Parietal lobe (tissue), 2 donors: ENCODE measurements at places on chromosomes 7 and 10. TPM values are rescaled to one million over a fixed set of nuclear protein-coding genes. Genes with fewer than 3 reads are reported as not detected.

Gene NUTM2D
- total RNA-seq, result 11.9 TPM

Gene CPED1
- total RNA-seq, result 1.3 TPM

Gene FAM131B
- 99.5 TPM for total RNA-seq

Gene RNLS
- total RNA-seq, result 8.1 TPM

Gene STK31
- total RNA-seq, result 6.6 TPM

Gene NCF1
- not detected for total RNA-seq

Gene NUTM2E
- total RNA-seq, result 0.31 TPM

Gene KLHDC10
- total RNA-seq, result 87.3 TPM

Gene GNAT3
- not detected for total RNA-seq

Gene PIK3AP1
- total RNA-seq, result 3.1 TPM

Gene STEAP1B
- total RNA-seq, result 1.9 TPM

Gene TAS2R41
- not detected for total RNA-seq

Gene PON3
- total RNA-seq, result 1.3 TPM

Gene KLHL7
- 108 TPM for total RNA-seq

Gene SMNDC1
- 15.7 TPM for total RNA-seq

Gene FLNC
- 4.1 TPM for total RNA-seq

Gene PSMC2
- total RNA-seq, result 104 TPM

Gene UBE2D1
- 60.1 TPM for total RNA-seq

Gene CALHM1
- not detected for total RNA-seq

Gene PGAM2
- total RNA-seq, result 2.5 TPM

Gene AGAP5
- 12.2 TPM for total RNA-seq

Gene MYPN
- not detected for total RNA-seq

Gene FKBP6
- total RNA-seq, result not detected

Gene TRDMT1
- 43.2 TPM for total RNA-seq

Gene CTTNBP2
- total RNA-seq, result 145 TPM

Gene SNCG
- total RNA-seq, result 2.8 TPM

Gene SH3PXD2A
- 18.5 TPM for total RNA-seq

Gene GIMAP6
- 2.8 TPM for total RNA-seq

Gene GIMAP5
- total RNA-seq, result 2.2 TPM

Gene LRMDA
- total RNA-seq, result 0.94 TPM

Gene SLC4A2
- total RNA-seq, result 10.6 TPM

Gene HHEX
- total RNA-seq, result 0.63 TPM

Gene AKR1C2
- total RNA-seq, result 22.8 TPM

Gene OGDHL
- total RNA-seq, result 7.5 TPM

Gene ALDH18A1
- 35.1 TPM for total RNA-seq

Gene AGBL3
- 10.3 TPM for total RNA-seq

Gene LIPF
- not detected for total RNA-seq

Gene KIF5B
- total RNA-seq, result 126 TPM

Gene PAXIP1
- 23.2 TPM for total RNA-seq

Gene SRRM3
- total RNA-seq, result 16.9 TPM

Gene MEIG1
- not detected for total RNA-seq

Gene CDNF
- total RNA-seq, result not detected

Gene MYOF
- 2.5 TPM for total RNA-seq

Gene SPRN
- 13.1 TPM for total RNA-seq

Gene BUB3
- total RNA-seq, result 135 TPM

Gene ABCB4
- total RNA-seq, result 4.1 TPM

Gene LRRN3
- 117 TPM for total RNA-seq

Gene RET
- 1.6 TPM for total RNA-seq
